ENCODE measurements at places on chromosomes 6 and 20.

- no peak for DNase-seq
These were observed 770.3 kb upstream of the SLC35B3 start for GRCh38 chr6:9205645-9206044.

GRCh38 chr20:49892260-49892659 lies 23.1 kb downstream of the SPATA2 start:
- no peak for DNase-seq

- no peak for DNase-seq
These were observed 74.7 kb downstream of the SESN1 start for GRCh38 chr6:109019911-109020310.

DNA sequence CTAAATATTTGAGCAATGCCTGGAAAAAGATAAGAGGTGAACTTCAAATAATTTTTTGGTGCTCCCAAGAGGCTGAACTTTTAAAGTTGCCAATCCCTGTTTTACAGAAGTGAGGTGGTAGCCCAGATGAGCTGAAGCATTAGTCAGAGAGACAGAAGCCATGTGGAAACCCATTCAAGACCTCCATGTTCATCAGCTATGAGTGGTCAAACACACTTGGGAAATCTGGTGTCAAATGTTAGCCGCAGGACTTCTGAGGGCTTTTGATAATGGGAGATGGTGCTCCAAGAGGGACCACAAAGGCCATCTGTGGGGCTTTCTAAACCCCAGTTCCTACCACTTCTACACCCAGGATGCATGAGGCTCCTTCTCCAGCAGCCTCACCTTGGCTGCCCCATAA lies 77.5 kb upstream of the MRPS10 start:
- no peak for DNase-seq

GRCh38 chr20:25076731-25077609 lies 5.0 kb downstream of the VSX1 start:
- DNase-seq = no peak

DNA sequence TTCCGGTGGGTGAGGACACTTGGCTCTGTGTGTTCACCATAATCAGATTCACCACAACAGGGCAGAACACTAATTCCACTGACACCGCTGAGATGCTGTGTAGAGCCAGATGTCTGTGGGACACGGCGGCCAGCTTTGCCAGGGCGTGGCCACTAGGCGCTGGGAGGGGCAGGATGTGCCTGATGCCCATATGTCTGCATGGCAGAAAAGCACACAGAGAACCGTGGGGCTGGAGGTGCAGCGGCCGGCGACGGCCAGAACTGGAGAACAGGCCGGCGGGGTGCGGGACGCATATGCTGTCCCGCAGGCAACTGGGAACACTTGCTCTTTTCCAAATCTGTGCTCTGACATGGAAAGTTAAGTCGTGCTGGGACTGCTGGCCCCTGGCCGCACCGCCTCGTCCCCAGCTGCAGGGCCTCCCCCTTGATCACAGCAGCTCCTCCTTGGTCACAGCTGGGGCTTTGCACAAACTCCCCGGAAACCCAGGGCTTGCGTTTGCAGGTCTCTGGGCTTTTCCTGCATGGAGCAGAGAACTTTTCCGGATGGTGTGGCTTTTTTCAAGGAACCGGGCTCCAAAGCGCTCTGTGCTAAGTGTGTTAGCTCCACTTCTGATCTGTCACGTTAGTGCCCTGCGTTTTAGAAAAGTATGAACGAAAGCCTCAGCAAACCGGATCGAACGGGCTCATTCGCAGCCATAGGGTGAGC lies 31.1 kb downstream of the NTSR1 start:
- DNase-seq = no peak

DNA sequence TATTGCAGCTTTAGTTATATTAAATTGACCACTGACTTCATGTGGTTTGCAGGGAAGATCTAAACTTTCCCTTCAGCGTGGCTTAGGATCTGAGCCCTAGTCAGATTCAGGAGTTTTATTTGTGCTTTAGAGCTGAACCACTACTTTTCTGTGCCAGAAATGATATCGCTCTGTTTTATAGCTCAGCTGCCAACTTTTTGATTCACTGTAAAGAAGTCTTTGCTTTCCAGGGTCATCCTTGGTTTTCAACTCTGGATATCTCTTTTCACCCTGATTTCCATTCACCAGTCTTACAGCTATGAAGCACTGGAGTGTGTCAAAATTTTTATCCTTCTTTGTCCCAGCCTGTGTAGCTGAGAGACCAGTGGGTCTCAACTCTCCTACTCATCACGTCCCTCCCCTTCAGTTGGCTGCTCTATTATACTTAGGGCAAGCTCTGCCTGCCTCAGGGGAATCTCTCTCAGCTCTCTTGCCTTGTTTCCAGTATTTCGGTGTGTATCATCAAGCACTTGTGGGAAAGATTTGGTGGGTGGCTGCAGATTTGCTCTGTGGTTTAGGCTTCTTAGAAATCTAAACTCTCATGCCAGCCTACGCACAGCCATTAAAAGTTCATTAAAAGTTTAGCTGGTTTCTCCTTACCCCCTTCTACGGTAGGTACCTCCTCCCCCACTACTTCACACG lies 425.5 kb downstream of the TENT5A start:
- no peak for DNase-seq

- no peak for DNase-seq
These were observed 121.0 kb upstream of the GGTLC1 start for GRCh38 chr20:24109537-24109936.

DNA sequence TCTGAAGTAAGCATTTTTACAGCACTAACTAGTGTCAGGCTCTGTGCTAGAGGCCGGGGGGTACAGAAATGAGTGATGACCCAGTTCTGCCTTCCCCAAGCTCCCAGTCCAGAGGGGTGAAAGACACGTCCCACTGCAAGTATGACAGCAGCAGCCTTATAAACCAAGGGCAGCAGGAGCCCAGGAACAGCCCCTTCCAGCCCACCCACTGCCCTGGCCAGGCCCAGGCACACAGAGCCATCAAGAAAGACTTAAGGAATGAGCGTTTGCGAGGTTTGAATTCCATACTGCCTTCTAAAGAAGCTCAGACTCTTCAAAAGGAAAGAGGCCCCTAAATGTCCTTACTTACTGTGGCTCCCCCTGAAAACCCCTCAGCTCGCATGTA lies 10.0 kb downstream of the TRERF1 start:
- DNase-seq = no peak

DNA sequence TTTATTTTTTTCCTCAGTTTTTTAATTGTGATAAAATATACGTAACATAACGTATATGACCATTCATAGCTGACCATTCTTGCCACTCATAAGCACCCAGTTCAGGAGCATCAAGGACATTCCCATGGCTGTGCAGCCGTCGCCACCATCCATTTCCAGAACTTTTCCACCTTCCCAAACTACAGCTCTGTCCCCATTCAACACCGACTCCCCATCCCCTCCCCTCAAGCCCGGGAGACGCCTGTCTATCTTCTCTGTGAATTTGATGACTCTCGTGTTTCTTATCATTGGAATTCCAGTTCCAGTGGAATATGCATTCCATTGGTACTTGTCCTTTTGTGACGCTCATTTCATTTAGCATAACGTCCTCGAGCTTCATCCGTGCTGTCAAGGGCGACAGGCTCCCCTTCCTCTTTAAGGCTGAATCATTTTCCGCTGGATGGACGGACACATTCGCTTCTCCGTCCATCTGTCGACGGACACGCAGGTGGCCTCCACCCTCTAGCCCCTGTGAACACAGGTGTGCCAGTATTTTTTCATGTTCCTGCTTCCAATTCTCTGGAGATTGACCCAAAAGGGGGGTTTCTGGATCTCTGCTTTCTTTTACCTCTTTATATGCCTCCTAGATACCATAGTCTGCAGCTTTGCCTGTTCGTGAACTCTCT lies 88.1 kb downstream of the YTHDF1 start:
- DNase-seq = no peak

GRCh38 chr20:51164731-51165130 lies 141.8 kb upstream of the KCNG1 start:
- no peak for DNase-seq

GRCh38 chr20:56431471-56431870 lies 19.4 kb downstream of the CASS4 start:
- DNase-seq = no peak

DNA sequence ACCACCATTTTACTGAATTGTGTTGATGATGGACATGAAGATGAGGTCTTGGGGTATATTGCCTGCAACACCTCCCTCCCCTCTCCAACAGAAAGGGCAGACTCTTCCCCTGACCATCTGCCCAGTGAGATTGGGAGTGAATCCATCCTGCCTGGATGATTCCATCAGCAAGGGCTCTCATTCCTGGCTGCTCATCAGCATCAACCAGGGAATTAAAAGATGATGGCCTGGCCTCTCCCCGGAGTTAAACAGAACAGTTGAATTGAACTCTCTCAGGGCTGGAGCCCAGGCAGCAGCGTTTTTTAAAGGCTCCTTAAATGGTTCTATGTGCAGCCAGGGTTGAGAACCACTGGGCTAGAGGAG lies 14.6 kb upstream of the MRPS18A start:
- no peak for DNase-seq

- DNase-seq = no peak
These were observed 203.3 kb upstream of the TAB2 start for GRCh38 chr6:149114167-149114566.

- DNase-seq = no peak
These were observed 140.8 kb downstream of the ZFAND3 start for GRCh38 chr6:37960139-37960935.

DNA sequence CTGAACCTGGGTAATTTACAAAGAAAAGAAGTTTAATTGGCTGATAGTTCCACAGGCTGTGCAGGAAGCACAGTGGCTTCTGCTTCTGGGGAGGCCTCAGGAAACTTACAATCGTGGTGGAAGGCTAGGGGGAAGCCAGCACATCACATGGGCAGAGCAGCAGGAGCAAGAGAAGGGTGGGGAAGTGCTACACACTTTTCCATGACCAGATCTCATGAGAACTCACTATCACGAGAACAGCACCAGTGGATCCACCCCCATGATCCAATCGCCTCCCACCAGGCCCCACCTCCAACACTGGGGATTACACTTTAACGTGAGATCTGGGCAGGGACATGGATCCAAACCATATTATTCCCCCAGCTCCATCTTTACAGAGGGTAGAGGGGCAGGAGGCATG lies 166.4 kb downstream of the NFATC2 start:
- DNase-seq = no peak

DNA sequence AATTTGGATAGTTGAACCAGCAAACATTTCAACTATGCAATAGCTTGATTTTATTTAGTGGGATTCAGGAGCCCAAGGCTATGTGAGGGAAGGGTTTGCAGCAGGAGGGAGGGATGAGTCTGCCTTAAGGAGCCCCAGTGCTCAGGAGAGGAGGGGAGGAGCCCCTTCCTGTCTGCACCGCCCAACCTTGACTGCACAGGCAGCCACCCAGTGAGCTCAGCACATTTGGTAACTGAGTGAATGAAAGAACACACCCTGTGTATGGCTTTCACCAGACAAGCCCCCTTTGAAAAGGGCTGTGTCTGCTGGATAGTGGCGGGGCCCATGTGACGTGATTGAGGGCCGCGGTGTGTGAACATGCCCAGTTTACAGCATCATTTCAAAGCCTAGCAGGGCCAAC lies 17.0 kb downstream of the DACT2 start:
- no peak for DNase-seq

- DNase-seq = no peak
These were observed 149.3 kb downstream of the PTPRT start for GRCh38 chr20:43040427-43040826.

GRCh38 chr6:156449569-156449968 lies 327.6 kb upstream of the ARID1B start:
- DNase-seq = no peak

DNA sequence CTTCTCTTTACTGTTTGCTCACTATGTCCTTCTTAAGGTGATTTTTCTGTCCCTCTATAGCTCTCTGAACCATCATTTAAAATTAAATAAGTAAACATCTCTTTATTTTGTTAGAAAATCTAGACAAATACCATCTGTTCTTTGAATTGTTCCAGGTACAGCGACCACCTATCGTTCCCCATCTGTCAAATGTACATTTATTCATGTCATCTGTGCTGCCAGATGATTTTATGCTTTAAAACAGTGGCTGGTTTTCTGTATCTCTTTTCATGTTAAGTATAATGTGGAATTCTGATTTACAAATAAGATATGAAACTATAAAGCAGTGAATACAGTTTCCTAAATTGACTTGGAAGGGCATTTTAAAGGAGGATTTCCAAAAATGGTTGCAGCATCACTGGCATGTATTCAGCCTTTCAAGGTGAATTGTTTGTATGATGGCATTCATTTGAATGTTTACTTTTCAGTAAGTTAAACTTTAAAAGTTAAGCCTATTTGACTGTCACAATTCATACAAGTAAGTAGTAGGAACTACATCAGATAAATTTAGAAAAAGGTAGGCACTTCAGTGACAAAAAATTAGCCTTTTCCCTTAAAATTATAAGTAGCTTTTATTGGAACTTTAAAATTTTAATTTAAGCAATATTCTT lies 92.6 kb upstream of the CLVS2 start:
- DNase-seq = no peak

- DNase-seq = peak; percentile 20
These were observed 304.3 kb upstream of the SUPT3H start for GRCh38 chr6:45681860-45682511.
